ENCODE measurements at places on chromosomes 12 and 14.

- DNase-seq = no peak
Observed at GRCh38 chr12:92378682-92379479, 233.2 kb upstream of the BTG1 start.

DNA sequence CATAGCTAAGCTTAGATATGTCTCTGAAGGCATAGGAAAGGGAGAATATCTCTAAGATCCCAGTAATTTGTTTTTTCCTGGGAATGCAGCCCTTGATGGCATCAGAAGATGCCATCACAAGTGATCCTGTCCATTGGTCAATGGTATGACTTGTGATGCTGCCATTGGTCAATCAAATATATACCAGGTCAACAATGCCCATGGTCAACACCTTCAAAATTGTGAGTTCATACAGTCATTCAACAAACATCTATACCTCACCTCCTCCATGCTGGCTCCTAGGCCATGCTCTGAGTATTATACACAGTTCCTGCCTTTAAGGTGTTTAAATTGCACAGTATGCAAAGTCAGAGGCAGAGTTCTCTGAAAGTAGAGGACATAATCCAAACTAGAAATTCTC is 19.3 kb upstream of the IL22 start:
- DNase-seq = no peak

DNA sequence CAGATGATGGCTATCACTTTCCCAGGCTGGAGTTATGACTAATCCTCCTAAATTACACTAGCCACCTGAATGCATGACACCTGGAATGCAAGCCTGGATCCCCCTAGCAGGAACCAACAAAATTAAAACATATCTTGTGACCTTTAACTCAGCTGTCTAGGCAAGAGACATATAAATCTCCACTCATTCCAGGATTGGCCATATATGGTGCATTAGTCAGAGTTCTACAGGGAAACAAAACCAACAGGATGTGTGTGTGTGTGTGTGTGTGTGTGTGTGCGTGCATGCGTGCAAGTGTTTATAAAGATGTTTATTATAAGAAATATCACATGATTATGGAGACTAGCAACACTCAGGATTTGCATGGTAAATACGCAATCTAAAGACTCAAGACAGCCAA is 212.8 kb downstream of the KIF21A start:
- no peak for DNase-seq

DNA sequence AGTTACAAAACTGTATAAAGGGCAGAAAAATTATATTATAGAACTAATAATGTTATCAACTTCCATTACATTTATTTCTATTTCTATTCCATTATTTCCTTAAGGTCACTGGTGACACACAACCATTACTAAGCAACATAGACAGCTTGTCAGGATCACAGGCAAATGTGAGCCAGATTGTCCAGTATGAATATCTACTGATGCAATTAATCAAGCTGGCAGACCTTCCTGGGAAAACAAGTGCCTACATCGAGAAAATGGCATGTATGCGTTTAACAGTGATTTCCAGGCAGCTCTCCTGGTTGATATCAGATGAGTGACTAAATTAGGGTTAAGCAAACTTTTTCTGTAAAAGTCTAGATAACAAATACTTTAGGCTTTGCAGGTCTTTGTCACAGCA is 36.9 kb upstream of the TSPAN8 start:
- DNase-seq = no peak

- DNase-seq = no peak
Observed at GRCh38 chr12:93848523-93849101, 171.4 kb downstream of the CRADD start.

All from MM.1S (cell line).